ENCODE measurements at places on chromosomes 6 and 20.

DNA sequence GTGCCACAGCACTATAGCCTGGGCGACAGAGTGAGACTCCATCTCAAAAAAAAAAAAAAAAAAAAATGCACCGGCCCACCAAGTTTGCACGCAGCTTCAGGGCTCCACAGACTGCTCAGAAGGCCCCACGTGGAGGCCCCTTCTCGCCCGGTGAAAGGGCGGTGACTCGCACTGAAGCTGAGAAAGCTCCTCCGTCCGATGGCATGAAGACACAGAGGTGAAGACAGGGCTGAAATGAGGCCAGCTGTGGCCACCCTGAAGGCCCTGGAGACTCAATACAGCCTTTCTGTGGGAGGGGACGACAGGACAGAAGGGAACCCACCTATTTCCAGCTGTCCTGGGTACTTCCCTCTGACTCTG, 84.0 kb downstream of the PTPN1 start:
- no peak for DNase-seq

- no peak for DNase-seq
Measured at GRCh38 chr6:89081129-89081422, 525 bp downstream of the PNRC1 start.

- DNase-seq, result no peak
Measured at GRCh38 chr6:150057501-150057951, 11.4 kb downstream of the ULBP3 start.

DNA sequence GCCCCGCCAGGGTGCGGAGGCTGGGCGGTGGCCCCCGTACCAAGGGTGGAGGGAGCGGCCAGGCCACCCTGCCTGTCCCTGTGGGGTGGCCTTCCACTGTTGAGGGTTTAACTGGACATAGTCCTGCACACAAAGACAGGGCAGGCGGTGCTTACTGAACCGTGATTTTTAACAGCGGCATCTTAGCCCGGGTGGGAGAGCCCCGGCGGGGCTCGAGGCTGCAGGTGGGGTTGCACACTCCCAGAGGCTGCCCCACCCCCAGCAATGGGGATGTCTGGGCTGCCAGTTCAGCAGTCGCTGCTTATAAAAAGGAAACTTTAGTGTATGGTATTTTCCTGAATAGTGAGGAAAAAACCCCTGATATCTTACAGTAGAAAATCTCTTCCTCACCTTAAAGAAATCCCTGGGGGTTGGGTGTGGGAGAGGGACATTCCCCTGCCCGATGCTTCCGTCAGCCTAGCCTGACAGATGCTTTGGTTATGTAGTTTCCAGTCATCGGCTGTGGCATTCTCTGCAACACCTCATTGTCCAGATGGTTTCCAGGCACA, 79.4 kb downstream of the IRF4 start:
- no peak for DNase-seq

DNA sequence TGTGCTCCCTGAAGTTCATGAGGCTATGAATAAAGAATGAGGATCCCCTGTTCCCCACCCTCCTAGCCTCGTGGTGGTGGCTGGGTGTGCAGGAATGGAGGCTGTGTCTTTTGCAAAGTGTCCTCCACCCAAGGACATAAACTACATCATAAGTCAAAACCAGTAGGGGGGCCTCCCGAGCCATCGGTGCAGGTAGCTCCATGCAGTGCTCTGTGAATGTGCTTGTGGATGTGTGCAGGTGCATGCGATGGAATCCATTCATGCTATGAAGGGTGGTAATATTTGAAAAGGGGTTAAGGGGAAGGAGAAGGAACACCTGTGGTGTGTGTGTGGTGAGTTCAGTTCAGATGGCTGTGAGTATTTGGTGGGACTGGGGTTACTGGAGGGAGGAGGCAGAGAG, 197.3 kb downstream of the NRN1 start:
- DNase-seq, result no peak

- DNase-seq, result no peak
Measured at GRCh38 chr6:122730775-122731386, 48.6 kb upstream of the FABP7 start.

DNA sequence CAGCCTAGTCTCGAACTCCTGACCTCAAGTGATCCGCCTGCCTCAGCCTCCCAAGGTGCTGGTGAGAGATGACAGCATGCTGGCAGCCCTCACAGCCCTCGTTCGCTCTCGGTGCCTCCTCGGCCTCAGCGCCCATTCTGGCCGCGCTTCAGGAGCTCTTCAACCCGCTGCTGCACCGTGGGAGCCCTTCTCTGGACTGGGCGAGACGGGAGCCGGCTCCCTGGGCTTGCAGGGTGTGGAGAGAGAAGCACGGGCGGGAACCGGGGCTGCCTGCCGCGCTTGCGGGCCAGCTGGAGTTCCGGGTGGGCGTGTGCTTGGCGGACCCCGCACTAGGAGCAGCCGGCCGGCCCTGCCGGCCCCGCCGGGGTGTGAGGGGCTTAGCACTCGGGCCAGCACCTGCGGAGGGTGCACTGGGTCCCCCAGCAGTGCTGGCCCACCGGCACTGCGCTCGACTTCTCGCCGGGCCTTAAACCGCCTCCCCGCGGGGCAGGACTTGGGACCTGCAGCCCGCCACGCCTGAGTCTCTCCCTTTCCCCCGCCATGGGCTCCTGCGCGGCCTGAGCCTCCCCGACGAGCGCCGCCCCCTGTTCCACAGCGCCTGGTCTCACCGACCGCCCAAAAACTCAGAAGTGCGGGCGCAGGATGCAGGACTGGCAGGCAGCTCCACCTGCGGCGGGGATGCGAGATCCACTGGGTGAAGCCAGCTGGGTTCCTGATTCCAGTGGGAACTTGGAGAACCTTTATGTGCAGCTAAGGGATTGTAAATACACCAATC, 31.5 kb upstream of the RANBP9 start:
- no peak for DNase-seq

DNA sequence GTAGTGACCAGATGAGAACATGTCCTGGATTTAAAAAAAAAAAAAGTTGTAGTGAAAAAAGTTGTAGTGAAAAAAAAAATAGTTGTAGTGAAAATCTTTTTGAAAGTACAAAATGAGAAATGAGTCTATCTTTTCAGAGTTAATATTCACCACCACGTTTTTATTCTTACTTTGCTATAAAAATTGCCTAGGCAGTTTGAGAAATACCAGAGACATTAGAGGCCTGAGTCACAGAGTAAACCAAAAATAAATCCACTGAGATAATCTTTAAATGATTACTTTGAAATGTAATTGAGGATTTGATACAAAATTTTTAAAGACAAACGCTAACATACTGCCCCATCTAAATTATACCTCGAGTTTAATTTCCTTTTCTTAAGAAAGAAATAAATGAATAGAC, 101.2 kb upstream of the TIAM2 start:
- no peak for DNase-seq

DNA sequence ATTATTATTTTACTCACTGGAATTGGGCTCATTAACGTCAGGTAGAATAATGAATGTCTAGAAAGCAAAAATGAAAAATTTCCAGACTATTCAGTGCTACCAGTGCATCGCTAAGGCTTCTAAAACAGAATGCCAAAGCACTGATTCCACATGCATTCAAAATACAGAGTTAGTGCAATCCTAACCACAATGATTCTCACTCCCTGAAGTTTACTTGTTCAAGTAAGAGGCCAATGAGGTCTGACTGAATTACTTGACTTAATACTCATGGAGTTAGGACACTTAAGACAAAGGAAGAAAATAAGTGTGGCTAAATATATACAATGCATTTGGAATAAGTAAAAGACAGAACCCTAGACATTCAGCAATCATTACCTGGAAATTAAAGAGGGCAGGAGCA, 220.5 kb downstream of the PKHD1 start:
- no peak for DNase-seq

GRCh38 chr6:63395381-63395780, 75.6 kb upstream of the LGSN start:
- DNase-seq, result no peak

DNA sequence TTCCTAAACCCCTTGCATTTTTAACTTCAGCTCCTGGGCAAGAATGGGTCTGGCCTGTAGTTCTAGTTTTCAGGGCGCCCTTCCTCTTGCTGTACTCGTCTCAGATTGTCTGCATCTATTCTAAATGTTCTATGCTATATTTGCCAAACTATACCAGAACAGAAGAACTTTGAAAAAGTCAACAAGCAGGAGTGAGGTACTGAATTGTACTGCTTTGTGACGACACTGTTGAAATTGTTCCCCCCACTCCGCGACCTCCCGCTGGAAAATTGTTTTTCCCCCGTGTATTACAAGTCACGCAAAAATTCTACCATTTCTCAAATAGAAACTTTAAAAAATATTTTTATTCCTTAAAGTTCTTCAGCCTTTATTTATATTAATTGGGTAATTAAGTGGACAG, 73.9 kb downstream of the CBFA2T2 start:
- no peak for DNase-seq

DNA sequence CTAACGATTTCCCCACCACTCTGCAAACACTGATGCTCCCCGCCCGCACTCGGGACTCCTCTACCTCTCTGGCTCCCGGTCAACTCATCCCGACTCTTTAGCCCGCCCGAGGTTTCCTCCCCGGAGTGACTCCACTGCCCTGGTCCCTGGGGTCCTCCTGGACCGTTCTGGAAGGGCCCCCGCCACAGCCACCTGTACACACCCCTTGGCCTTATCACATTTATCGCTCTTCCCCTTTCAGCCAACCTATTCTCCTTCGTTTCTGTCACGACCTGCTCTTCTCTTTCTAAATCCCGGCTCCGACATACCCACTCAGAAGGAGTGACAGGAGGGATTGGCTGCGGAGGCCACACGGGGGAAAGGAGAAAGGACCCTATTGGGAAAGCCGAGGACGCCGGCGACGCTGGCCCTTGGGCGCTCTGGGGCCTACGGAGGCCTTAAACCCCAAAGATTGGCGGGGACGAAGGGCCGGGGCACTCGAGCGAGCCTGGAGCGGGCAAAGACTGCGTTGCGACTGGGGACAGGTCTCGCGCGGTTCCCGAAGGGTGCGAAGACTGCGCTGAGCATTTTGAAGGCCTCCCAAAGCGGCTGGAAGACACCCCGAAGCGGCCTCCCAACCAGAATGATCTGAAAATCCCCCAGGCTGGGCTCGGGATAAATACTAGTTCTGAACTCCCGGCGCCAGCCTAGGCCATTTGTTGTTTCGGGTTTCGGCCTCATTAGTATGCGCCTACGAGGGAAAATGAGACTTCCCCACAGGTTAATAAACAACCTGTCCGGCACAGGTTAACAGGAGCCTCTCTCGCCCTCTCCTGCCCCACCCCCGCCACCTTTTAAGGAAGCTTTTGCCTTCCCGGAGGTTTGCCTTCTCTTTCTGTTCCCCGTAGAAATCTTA, 9.2 kb downstream of the SIM1 start:
- peak; percentile 36 for DNase-seq

DNA sequence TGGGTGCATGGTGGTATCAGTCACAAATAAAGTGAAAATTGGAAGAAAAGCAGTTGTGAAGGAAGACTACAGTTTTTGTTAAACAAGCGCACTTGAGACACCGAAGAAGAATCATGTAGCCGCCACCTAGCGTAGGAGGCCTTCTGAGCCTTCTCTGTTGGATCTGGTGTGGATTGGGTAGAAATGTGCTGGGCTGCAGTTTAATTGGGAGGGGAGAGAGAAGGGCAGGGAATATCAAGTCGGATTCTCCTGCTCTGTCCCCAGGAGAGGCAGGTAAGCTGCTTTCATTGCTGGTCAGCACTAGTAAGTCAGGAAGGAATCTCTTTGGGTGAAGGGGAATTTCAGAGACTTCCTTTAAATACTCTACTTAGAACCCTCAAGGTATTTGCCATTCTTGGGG, 1.2 kb upstream of the FABP7 start:
- no peak for DNase-seq

DNA sequence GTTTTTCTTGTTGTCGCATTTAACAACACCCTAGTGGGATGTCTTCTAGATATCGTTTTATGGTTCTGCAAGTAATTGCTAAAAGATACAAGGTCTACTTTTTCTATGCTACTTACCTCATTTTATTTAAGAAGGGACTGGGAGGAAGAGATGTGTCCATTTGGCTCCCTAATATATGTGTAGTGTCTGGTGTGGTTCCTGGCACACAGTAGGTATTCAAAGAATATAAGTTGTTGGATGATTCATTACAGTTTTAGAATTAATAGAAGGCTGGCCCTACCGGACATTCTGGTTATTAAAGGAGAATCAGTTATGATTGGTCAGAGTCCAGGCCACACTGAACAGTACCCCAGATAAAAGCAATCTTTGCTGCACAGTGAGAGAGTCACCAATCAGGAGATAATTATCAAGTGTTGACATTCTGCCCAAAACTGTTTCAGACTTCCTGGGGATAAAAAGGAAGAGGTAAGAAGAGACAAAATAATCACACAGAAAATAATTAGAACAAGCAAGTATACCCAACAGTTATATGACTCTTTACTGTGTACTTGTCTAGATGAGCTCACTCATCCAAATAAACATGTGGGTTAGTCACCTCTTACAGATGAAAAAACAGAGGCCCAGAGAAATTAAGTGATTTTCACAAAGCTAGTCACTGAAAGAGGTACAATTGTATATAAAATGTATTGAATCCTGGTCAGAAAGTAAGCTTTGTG, 7.0 kb downstream of the TMEM244 start:
- no peak for DNase-seq

DNA sequence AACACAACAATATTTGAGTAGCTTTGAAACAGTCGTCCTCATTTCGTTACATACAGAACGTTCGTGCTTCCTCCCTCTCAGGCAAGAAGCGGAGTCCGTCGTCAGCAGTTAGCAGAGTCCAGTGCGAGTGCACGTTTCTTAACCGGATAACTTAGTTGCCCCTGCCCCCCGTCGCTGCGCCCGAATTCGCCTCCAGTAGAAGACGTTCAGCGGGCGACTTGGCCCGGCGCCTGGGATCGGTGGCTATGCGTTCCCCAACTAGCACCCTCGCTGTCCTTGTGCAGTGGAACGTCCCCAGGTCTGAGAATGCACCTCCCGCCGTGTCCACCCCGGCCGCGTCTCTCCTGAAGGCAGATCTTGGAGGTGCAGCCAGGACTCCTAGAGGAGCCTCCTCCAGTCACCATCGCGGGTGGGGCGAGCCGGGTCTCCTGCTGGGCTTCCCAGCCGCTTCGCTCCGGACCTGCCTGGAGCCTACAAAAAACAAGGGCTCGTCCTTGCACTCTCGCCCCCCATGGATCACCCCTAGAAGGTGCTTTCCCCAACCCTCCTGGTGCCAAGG, 910 bp upstream of the PCSK2 start:
- no peak for DNase-seq

DNA sequence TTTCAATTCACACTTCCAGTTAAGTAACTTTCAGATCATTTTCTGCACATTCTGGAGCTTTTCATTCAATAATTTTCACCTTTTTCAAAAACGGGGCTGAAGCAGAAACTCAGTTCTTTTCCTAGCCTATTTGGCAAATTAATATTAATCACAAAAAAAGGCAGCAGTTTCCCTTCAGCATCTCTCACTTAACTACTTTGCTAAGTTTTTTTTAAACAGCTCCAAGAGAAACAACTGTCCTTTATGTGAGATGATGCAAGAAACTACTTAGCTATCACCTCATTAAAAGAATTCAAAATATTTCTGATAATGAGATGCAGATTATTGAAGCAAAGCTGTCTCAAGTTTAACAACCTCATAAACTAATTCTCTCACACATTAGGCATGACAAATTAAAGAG, 11.8 kb downstream of the CASS4 start:
- DNase-seq, result no peak

DNA sequence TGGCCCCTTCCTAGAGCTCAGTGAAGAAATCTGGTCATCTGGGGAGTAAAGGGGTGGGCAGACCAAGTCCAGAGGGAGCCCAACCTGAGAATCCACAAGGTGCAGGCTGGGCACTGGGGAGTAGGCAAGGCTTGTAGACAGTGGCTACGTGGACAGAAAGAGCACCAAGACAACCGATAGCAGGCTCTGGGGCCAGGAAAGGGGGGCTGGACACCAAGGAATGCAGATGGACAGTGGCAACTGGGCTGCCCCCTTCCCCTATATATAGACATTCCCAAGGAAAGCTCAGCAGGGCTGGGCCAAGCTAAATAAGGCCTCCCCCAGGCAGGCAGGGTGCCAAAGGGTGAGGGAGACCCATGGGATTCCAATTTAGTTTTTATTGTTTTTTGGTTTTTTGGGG, 1.5 kb upstream of the TNNC2 start:
- no peak for DNase-seq
